NCI-H510A (cell line): ENCODE measurements at places on chromosomes 11 and 22.

- no peak for DNase-seq
Observed at GRCh38 chr22:38963872-38964271, 6.5 kb downstream of the APOBEC3A start.

DNA sequence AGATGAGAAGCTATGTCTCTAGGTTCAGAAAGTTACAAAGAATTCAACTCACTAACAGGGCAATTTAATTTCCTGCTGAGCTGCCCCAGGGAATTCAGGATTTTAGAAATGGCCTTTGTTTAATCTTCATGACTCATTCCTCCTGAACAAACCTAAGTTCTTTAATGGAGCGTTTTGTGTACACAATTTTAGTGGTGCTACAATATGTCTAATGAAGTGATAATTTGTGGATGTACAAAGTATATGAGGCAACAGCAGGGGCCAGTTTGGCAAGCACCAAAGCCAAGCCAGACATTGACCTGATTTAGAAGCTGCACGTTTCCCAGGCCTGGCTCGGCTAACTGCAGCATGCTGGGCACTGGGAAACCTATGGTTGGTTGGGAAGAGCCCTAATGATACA, 34.4 kb upstream of the HEPHL1 start:
- no peak for DNase-seq

DNA sequence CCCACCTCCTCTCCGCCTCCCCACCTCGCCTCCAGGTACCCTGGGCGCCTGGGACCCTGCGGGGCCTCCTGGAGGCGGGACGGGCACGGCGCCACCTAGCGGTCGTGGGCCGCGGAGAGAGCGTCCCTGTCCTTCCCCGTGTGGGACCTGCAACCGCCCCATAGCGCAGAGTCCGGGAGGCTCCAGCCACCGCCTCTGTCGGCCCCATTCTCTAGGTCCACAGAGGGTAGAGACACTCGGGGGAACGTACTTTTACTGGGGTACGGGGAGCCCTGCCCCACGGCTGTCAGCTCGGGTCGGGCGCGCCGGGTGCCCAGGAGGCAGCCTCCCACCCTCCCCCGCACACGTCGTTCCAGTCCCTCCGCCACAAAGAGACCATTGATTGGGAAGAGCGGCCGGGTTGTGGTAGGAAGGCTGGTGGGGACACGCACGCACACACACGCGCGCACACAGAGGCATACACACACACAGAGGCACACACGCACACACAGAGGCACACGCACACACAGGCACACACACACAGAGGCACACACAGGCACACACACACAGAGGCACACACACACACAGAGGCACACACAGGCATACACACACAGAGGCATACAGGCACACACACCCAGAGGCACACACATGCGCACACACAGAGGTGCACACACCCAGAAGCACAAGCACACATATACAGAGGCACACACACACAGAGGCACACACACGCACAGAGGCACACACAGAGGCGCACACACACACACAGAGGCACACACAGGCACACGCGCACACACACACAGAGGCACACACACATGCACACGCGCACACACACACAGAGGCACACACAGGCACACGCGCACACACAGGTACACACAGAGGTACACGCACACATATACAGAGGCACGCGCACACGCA, 12.6 kb upstream of the NECTIN1 start:
- DNase-seq = no peak

DNA sequence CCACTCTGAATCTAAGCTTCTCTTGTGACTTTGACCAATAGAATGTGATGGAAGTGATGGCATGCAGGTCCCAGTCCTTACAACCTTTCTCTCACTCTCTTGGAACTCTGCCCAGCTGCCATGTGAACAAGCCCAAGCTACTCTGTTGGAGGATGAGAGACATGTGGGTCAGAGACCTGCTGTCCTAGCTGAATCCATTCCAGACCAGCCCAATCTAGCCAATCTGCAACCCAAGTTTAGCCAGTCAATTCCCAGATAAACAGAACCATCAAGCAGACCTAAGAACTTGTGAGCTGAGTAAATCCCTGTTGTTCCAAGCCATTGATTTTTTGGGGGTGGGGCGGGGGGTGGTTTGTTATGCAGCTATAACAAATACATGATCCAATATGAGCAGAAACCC, 69.2 kb upstream of the GRK3 start:
- no peak for DNase-seq

- no peak for DNase-seq
Observed at GRCh38 chr22:20522134-20523004, 15.0 kb downstream of the MED15 start.

DNA sequence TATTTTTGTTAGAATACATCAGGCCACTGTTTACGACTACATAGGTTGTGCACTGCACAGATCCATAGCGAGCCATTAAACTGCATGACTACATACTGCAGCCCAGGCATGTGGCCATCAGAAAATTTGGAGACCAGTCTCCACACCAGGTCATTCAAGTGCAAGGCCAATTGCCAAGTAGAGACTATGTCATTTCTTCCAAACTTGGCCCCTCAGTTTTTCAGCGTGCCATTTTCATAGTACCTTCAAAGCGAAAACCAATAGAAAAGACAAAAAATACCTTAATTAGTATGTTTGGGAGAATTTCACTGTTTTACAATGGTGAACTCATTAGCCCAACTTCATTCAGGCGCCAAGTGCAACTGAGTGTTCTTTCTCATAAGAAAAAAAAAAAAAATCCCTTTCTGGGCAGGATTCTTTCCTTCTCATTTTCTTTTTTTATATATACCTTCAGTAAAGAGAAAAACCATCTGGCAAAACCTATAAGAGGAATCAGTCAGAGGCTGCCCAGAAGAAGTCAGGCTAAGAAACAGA, 30.4 kb downstream of the PAMR1 start:
- DNase-seq = no peak

DNA sequence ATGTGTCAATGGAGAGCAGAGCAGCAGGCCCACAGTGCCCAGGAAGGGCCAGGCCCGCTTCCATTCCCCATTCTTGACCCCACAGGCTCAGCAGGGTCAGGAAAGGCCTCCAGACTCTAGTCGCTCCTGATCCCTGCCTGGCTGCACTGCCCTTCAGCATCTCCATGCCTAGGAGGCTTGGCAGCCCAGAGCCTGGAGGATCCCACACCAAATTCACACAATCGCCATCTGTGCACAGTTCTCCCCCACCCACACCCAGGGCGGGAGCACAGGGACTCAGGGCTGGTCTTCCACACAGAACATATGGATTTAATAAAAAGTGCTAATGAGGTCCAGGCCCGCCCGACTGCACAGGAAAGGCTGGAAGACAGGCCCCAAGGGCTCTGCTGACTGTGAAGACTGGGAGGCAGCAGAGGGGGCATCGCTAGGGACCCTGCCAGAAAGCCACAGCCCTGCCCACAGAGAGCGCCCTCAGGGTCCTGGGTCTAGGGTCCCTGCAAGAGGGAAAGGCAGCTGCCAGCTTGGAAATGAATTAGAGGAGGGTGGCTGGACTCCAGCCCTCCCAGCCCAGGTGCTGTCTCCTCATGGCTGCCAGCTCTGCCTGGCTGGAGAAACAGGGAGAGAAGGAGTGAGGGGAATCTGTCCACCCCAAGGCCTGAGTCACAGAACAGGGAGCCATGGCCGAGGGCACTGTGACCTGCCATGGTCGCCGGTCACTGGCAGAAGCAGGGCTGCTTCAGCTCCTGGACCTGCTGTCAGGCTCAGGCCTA, 39.7 kb downstream of the DKK3 start:
- no peak for DNase-seq

DNA sequence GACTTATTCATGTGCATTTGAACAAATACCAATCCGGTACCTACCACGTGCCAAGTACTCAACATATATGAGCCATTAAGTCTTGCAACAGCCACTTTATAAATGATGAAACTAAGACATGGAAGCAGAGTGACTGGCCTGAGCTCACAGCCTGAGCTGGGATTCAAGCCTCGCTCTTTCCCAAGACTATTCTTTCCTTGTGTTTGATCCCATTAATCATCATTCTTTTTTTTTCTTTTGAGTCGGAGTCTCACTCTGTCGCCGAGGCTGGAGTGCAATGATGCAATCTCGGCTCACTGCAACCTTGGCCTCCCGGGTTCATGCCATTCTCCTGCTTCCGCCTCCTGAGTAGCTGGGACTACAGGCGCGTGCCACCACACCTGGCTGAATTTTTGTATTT, 119.3 kb downstream of the ABTB2 start:
- no peak for DNase-seq

DNA sequence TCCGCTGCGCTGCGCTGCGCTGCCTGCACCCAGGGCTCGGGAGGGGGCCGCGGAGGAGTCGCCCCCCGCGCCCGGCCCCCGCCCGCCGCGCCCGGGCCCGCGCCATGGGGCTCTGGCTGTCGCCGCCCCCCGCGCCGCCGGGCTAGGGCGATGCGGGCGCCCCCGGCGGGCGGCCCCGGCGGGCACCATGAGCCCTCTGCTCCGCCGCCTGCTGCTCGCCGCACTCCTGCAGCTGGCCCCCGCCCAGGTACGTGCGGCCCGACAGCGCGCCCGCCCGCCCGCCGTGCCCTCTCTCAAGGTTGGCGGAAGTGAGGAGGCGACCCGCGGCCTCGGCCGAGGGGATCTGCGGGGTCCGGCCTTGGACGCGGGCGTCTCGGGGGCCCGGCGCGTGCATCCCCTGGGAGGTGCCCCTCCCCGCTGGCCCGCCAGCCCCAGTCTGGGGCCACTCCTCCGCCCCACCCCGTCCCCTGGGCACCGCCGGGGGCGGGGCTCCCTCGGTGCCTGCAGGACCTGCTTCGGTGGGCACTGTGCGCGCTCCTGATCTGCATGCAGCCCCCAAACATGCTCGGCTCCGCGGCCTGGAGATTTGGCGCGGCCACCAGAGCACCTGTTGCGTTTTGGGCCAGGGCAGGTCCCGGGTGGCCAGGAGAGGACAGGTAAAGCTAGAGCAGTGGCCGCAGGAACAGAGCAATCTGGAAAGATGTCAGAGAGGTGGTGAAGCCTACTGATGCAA, 429 bp downstream of the VEGFB start:
- no peak for DNase-seq

DNA sequence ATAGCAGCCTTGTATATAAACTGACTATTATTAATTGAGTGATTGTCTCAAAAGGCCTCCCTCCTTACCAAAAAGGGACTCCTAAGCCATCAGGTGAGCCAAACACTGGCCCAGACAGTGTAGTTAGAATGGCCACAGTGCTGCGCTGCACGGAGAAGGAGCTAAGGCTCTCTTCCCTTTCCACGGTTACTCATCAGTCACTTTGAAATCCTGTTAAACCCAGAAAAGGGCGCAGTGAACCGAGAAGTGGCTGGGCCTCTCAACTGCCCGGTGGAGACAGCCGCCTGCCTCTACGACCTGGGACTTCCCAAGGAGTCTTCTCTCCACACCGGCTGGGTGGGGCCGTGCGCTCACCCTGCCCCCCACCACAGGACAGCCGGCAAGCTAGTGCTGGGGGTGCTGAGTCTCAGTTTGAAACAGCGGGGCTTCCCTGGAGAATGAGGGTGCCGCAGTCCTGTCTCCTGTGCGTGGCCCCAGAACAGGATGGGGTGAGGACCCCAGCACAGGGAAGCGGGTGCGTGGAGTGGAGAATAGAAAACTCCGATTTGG, 1.3 kb downstream of the MYH9 start:
- DNase-seq = no peak

DNA sequence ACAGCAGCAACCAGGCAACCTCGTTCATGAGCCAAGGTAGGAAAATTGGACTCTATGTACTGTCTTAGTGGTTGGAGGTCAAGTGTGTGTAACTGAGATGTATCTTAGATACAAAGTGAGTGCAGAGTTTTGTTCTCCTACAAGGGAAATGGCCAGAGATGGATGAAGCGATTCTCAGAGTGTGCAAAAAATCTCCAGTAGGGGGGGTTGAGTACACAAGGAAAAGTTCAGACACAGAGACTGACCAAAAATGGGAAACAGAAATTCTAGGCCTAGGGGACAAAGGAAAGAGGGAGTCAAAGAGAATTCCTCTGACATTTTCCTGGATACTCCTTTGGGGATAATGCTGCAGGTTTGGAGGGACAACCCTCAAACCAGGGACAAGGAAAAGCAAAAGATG, 38.2 kb upstream of the OR5AK2 start:
- no peak for DNase-seq

DNA sequence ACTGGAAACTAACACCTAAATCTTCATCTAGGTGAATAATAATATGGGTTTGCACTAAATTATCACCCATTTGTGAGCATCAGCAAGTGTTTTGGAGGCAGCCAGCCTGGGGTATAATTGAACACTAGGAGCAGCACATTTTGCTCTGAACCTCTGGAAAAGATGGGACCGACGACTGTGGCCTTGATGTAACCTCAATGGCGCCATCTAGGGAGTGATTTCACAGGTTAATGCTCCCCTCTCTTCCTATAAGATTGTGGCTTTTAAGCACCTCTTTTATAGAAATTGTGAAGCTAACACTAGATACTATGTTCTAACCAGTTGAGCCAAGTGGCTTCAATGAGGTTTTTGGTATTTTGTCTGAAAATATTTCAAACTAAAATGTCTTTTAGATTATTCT, 203.7 kb downstream of the NELL1 start:
- DNase-seq = no peak

DNA sequence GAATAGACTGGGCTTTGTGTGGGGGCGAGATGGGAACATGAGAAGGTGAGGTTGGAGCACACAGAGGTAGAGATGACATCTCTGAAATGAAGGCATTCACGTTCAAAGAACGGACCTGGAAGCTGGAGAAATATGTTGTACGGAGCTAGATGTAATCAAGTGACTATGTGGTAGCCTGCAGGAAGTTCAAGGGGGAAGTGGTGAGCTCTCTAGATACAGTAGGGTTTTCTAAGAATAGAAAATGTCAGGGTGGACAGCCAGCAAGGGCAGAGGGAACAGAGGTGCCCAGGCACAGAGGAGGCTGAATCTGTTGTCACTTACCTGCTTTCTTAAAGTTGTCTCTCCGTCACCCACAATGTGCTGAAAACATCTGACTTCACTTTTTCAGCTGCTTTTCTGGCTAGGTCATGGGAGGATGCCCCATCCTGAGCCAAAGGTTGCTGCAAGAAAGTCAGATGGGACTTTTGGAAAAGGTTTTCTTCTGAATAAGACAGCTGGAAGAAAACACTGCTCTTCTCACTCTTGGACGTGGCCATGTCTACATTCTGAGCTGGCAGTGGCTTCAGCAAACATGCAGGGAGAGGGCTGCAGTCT, 171.5 kb upstream of the B3GAT1 start:
- no peak for DNase-seq

DNA sequence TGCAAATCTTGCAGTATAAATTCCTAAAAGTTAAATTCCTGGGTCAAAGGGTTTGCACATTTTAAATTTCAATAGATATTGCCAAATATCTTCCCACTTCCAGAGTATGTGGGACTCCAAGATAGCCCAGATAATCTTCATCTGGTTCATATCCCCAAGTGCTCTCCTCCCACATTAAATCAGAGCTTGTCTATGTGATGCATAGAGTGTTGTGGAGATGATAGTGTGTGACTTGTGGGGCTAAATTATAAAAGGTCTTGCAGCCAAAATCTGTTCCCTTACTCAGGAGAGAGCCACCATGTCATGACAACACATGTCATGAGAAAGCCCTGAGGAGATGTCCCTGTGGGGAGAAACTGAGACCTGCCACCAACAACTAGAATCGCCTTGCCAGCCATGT, 39.9 kb upstream of the TEAD1 start:
- no peak for DNase-seq

GRCh38 chr11:66068154-66068821, 1.8 kb upstream of the PACS1 start:
- DNase-seq = no peak
